ENCODE measurements at places on chromosomes 5 and 9.

- DNase-seq = no peak
Observed at GRCh38 chr9:33244137-33244784, 4.3 kb downstream of the SPINK4 start.

DNA sequence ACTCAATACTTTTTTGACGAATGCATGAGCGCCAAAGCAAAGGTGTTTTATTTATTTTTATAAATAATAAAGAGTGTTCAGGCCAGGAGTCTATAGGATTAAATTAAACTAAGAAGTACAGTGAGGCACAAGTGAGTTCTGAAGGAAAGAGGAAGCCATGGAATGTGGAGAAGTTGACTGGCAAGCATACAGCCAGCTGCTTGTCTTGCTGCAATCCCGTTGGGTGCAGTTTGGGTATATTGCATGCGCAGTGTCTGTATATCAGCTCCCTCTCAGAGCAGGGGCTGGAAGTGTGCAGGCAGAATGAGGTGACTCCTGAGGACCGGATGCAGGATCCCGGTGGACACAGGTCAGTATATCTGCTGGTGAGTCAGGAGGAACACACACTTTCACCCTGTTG is 315.6 kb downstream of the ZSWIM6 start:
- no peak for DNase-seq

DNA sequence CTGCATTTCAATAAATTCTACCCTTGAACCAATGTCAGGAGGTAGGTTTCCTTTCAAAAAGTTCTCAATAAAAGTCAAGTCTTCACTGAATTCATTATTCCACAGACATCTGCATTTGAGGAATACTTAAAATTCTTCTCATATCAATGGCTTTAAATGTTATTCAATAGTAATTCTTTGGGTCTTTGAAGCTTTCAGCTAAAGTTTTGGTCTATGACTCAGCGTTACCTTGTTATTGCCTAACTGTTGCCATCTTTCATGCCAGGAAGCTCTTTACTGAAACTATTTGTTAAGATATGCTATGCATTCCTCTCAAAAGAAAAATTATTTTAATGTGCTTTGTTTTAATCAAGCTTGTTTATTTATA is 170.5 kb downstream of the NNT start:
- no peak for DNase-seq

DNA sequence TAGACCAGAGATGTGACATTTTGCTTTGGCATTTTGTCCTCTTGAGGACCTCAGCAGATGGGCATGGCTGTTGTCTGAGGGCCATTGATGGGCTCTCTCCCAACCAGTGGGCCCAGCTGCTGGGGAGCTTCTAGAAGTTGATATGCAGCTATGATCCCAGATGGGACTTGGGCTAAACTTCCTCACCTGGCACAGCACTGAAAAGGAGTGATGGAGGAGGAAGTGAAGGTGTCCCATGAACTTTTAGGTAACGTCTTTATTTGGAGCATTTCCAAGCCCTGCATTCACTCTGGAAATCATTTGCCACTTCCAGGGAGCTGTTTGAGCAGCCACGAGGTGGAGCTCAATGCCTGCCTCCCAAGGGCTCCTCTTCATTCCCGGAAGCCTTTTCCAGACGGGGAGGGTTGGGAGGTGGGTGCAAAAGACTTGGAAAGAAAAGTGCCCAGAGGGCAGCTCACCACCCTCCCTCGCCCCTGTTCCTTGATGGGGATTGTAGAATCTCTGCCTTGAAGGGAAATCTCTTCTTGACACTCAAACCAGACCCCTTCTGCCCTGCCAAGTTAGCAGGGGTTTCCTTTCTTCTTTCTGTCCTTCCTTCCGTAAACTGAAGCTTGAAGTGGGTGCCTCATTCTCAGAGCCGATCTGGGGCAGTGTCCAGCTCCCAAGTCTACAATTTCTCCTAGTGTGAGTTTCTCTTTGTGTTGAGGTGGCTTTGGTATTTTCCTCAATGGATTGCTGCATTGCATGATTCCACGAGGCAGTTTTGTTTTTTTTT is 18.1 kb upstream of the NEUROG1 start:
- no peak for DNase-seq

DNA sequence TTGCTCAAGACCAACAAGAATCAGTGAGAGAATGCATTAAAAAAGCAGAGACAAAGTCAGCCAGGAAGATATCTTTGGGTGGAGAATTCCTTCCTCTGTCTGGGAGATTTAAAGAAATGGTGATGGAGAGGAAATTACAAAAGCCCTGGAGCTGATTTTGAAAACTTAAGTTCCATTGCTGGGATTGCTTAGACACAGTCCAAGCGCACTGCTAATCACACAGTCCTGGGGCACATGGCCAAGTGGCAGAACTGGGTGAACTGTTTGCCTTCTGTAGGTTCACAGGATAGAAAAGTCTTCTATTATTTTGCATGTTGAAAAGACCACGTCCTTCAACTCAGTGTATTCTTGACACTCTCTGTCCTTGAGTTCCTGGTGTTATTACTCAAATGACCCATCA is 284.9 kb upstream of the FBXL7 start:
- DNase-seq = no peak

DNA sequence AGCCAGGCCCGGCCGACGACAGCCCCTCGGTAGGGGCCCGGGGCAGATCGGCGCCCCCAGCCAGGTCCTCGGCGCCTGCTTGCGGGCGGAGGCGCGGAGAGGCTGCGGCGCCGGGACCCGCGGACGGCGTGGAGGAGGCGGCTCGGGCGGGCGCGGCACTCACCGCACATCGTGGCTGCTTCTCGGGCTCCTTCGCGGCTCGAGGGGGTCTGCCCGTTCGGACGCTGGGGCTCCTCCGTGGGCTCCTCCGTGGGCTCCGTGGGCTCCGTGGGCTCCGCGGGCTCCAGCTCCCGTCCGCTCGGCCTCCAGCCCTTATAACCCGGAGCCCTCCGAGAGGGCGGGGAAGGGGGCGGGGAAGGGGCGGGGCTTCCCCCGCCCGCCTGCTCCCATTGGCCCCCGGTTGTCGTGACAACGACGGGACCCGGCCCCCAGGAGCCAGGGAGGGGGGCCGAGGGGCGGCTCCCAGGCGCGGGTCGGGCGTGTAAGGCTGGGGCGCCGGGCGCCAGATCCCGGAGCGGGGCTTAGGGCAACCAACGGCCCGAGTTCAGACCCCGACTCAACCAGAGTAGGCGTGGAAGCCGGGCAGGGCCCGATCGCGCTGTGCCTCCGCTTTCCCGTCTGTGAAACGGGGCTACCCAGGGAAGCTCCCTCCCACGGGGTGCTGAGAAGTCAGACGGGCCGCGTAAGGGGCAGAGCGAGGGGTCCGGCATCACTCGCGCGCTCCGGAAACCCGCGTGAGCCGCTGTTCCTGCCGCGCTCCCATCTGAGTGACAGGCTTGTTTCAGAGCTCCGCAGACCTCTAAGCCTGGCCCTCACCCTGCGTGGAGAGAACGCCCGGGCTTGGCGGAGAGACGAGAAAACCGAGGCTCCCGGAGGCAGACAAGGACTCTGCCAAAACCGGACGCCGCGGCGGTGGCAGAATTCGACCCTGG is at the start of gene GFPT2:
Gene GFPT2, minus strand, starts transcription at position 289 of the 932 bp plus-strand sequence. Its CDS starts 119 bp downstream, at position 170.
- DNase-seq = peak; percentile 56

- DNase-seq = no peak
Observed at GRCh38 chr5:4295663-4296339, 700.2 kb downstream of the IRX1 start.

DNA sequence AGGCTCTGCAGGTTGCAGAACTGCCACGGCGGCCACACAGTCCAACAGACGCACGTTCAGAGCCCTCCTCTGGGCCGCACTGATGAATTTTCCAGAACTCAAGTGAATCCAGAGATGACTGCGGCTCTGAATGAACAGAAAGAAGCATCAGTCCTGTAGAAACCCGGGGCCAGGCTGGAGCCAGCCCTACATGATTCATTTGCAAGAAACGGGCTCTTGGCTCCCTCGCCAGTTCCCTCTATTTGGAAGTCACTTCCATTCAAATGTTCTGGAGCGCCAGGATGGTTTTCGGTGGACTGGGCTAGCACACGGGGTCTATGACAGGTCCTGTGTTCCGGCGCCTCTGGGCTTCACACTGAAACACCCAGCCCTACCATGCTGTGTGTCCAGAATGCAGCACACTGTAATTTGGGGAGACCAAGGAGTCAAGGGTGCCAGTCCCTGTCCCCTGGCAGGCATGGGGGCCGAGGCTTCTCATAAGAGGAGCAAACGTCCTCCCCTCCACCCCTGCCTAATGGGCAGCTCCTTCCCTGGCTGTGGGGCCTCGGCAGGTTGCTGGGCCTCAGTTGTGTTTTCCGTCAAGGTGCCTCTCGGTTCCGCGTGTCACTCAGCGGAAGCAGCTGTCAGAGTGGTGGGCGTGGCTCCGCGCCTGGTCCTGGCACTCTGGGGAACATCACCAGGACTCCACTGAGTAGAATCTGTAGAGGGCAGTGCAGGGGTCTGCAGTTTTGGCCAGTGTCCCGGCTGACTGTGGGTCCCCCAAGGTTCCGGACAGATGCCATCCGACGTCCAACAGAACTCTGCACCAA is 18.1 kb upstream of the COL5A1 start:
- no peak for DNase-seq

DNA sequence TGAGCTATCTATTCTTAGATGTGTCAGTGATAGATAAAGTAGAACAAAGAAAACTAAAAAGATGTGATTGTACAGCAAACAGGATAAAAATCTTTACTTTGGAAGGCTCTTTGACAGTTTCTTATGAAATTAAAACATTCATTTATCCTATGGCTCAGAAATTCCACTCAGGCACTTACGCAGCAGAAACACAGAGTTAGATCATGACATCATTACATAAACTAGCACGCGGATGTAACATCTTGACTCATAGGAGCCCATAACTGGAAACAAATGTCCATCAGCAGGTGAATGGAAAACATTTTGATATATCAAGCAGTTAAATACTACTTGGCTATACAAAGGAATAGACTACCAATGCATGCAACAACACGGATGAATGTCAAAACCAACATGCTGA is 45.3 kb downstream of the ICE1 start:
- no peak for DNase-seq

GRCh38 chr9:104869811-104870210 is 58.1 kb downstream of the ABCA1 start:
- DNase-seq = no peak

- no peak for DNase-seq
Observed at GRCh38 chr9:13684656-13685055, 405.2 kb upstream of the MPDZ start.

GRCh38 chr5:140131967-140132409 is 6.3 kb downstream of the IGIP start:
- DNase-seq = no peak

- DNase-seq = no peak
Observed at GRCh38 chr5:172886974-172887501, 53.0 kb downstream of the ERGIC1 start.

- DNase-seq = no peak
Observed at GRCh38 chr9:87592554-87593358, 95.1 kb downstream of the DAPK1 start.

GRCh38 chr9:113389451-113389850 is 11.6 kb downstream of the ALAD start:
- no peak for DNase-seq

DNA sequence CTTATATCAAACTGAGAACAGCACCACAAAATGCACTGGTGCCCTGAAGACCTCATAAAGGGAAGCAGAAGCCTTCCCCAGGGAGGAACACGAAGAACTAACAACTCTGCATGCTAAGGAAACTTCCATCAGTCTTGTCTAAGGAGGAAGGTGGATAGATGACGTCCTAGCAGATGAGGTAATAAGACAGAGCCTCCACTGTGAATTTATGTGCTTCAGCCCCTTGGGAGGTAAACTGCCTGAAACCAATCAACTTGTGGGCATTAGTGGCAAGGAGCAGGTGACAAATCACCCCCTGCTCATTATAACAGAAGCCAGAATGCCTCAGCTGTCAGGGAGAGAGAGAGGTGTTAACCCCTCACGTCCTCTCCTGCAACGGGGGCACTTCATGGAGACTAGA is 48.9 kb upstream of the SPIN1 start:
- no peak for DNase-seq

DNA sequence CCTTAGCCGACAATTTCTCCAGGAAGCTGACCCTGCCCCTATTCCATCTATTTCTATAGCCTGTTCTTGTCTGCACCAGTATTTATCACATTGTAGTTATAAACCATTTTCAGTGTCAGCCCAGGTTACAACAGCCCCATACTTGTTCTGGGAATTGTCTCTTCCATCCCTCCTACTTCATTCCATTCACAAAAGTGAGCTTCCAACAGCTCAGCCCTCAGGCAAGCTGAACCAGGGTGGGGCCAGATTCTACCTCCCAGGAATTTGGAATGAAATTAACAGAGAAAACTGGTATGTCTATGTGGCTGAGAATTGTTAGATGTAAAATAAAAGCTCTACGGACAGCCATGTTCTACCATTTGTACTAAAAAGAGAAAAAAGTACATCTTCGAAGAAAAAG is 36.1 kb downstream of the STRBP start:
- DNase-seq = no peak

DNA sequence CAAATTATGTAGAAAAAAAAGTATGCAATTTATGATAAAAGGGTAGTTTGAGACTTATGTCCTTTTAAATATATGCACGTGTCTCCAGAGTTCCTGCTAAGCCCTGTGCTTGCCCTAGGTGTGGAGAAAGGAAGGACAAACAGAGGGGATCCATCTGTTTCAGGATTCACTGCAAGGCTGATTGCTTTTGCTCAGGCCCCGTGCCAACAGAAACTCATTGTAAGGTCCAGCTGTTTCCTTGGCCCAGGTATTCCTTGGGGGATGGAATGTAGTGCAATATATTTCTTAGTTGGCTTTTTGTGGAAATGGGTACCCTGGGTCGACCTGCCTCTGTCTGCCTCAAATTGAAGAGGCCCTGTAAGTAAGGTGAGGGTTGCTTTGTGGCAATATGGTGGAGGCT is 268.6 kb upstream of the CLINT1 start:
- no peak for DNase-seq

DNA sequence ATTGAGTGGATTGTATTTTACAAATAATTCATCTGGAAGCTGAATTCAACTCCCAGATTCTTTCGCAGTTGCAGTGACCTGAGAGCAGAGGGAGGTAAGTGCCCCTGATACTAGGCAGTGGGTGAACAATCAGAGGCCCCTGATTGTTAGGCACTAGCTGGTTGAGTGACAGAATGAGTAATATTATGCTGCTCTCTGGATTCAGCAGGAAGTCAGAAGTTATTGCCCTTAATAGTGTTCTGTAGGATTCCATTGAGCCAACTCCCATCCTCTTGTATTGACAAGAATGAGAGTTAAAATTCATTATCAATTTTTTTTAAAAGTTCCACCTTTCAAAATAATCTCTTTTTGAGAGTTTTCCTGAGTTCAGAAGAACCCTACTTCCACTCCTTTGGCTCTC is 301.2 kb downstream of the DTWD2 start:
- DNase-seq = no peak

All from stimulated activated CD4-positive, alpha-beta T cell treated with anti-CD3 and anti-CD28 coated beads, Interleukin-1b, Interleukin-23, amount 100 ng/mL, for 1 hour (primary cell).